ENCODE measurements at places on chromosomes 11 and 22.

DNA sequence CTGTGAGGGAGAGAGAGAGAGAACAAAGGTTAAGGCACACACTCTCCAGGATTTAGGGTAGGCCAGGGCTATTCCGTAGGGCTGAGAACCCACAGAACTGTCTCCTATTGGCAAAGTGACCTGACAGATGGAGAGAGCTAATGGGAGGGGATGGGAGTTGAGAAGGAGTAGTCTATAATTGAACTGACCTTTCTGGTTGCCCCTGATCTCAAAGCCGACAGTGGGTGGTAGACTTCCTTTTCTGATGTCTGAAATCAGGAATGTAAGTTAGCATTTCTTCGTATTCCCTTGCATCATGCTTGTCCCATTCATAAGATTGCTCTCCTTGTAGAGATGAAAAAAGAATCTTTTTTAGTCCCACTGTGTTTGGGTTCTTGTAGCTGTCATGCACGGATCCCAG is 210.1 kb downstream of the NTM start:
- no peak for DNase-seq

GRCh38 chr11:113408206-113408605 is 20.6 kb downstream of the ANKK1 start:
- no peak for DNase-seq

GRCh38 chr11:8311366-8311765 is 47.7 kb upstream of the LMO1 start:
- no peak for DNase-seq

DNA sequence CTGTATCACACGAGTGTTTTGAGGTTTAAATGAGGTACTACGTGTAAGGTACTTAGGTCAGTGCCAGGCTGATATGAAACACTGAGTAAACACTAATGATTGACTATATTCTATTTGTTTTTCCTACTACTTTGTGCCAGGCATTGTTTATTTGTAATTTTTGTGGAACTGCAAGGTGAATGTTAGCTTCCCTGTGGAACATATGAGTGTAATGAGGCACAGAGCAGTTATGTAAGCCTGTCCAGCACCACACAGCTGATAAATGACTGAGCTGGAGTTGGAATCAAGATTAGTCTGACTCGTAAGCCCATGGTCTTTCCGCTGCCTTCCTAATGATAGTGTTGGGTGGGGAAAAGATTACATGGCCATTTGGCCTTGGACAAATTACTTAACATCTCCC is 5.9 kb downstream of the SLC37A2 start:
- no peak for DNase-seq

DNA sequence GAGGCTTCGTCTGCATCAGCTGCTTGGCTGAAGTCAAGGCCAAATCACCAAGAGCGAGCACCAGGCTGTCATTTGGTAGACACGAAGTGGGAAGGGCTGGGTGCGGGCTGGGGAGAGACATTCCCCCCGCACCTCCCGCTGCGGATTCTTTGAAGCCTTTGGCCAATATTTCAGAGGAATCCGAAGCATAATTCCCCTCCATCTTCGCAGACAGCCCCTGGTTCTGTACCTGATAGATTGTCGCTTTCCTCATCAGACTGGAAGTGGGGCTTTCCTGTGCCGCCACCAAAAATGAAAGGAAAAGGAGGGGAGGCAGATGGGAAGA is 15.3 kb downstream of the BLID start:
- DNase-seq = no peak

- DNase-seq = no peak
Observed at GRCh38 chr22:49218142-49218541, 609.5 kb downstream of the BRD1 start.

GRCh38 chr11:128260398-128260797 is 327.0 kb downstream of the ETS1 start:
- DNase-seq = no peak

- no peak for DNase-seq
Observed at GRCh38 chr22:48757985-48758561, 1069.6 kb downstream of the BRD1 start.

- no peak for DNase-seq
Observed at GRCh38 chr11:130548491-130548833, 100.0 kb downstream of the ADAMTS15 start.

- no peak for DNase-seq
Observed at GRCh38 chr11:61543606-61544306, 35.2 kb downstream of the LRRC10B start.

Data from NCI-H446 (cell line).